ENCODE measurements at places on chromosomes 3 and 15.

DNA sequence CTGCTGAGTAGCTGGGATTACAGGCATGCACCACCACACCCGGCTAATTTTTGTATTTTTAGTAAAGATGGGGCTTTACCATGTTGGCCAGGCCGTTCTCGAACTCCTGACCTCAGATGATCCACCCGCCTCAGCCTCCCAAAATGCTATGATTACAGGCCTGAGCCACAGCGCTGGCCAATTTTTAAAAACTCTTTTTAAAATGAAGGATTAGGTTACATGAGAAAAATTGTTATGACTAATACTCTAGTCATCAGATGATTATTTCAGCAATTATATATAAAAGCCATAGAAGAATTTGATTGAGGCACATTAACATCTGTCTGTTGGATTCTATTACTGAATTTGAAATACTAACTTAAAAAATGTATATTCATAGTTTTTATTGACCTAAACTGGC is 134.1 kb upstream of the MNS1 start:
- DNase-seq: no peak

DNA sequence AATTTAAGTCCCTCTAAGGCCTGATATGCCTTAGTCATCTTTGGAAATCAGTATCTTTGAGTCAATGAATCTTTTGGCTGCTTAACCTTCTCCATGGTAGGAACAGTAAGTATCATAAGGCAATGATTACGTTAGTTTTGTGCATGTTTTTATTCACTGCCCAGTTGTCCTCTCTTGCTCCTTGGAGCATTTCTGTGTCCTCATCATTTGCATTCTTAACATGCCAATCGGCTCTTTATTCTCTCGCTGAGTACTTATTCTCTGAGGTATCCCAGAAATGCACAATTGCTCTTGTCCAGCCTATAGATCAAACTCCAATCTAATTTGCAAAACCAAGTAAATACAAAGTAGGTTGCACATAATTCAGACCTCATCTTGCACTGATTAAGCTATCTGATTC is 405.0 kb upstream of the IL12A start:
- DNase-seq: no peak

DNA sequence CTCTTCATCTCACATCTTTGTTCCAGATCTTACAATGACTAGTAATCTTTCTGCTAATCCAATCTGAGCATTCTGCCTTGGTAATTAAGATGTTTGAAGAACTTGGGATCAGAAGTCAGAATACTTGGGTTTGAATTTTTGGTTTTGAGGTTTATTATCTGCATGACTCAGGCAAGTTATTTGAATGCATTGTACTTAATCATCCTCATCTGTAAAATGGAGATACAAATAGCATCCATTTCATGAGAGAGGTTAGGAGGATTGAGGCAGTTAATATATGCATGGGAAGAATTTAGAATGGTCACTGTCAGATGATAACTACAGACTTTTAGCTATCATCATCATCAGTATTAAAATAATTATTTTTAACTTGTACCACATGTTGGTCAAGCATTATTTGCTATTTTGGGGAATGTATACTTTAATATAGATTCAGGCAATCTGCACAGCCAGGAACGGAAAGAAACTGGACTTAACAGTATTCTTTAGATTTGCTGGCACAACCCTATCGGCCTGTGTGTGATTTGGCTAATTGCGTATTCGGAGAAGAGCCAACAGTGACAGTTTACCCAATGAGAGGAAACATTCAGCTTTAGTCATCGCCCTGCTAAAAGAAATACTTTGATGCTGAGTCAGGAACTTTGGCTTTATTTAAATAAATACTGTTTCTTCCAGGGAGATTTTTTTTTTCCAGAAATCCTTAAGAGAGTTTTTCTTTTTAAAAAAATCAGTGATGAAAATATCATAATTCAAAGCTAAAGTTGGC is 600.0 kb downstream of the ROBO1 start:
- no peak for DNase-seq

DNA sequence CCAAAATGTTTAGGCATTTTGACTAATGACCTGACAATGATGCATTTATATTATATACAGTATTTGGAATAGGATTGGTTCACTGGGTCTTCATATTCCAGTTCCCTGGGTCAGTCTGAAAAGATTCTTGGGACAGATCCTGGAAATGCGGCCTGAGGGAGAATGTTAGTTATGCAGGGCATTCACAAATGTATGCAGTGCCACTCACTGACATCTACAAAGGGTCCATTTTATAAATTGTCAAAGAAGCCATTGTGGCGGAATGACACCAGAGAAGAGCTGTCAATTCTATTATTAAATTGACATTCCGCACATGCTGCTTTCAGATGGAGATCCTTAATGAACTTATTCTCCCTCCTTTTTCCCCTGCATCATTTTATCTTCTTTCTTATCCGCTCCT is 176.6 kb downstream of the VGLL3 start:
- DNase-seq: no peak

DNA sequence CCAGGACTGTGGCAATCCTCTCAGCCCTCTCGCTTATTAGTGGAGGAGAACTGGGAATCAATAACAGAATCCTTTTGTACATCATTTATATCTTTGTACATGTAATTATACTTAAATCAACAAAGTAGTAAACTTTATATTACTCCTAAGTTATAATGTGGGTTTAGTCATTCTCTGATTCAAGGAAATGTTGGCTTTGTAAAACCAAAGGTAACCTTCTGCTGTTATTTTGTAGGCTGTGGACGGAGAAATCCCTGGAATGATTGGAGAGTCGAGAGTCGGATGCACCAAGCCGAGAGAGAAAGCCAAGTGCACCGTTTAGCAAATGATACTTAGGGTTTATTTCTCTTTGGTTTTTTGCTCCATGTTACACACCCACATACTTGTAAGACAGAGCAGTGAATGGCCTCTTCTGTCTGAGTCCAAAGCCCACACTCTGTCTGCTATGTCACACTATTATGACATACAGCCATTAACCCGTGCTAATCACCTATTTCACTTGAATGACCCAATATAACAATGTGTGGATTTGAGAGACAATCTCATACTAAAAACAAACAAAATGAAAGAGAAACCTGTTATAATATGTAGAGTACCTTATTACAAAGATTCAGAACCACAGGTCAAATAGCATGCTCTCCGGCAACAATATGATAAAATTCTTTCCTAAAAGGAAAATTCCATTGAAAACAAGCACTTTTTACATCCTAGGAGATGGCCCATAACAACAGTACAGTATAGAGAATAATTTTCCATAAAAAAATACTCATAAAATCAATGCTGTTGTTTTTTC is 72.2 kb downstream of the MECOM start:
- DNase-seq: no peak

DNA sequence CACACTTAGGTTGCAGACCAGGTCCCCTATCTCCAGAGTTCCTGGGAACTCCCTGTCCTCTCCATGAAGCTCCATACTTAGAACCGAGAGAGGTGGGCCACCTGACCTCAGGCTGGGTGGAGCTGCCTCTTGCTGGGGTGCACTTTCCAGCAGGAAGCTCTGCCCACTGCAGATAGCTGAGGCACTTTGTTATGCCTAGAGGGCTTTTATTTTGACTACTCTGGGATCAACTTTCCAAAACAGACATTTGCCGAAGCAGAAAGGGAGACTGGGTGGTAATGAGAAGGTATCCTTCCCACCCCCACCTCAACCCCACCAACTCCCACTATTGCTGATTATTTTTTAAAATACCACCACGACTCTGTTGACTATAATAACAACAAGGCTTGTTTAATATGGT is 54.7 kb downstream of the CLDN11 start:
- no peak for DNase-seq

DNA sequence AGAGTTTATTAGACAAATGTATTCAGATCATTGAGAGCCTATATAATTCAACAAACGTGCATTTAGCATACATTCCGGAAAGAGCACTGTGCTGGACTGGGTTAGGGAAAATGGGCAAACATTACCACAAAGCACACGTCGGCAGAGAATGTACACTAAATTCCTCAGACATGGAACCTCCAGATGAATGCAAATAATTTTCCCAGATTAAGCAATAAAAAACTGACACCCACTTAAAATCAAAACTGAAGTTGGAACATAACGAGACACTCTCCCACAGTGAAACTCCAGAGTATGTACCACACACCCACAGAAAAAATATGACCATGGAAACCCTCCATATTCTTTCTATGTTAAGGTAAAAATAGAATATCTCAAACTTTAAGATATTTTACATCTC is 4.8 kb downstream of the SECISBP2L start:
- DNase-seq: no peak

DNA sequence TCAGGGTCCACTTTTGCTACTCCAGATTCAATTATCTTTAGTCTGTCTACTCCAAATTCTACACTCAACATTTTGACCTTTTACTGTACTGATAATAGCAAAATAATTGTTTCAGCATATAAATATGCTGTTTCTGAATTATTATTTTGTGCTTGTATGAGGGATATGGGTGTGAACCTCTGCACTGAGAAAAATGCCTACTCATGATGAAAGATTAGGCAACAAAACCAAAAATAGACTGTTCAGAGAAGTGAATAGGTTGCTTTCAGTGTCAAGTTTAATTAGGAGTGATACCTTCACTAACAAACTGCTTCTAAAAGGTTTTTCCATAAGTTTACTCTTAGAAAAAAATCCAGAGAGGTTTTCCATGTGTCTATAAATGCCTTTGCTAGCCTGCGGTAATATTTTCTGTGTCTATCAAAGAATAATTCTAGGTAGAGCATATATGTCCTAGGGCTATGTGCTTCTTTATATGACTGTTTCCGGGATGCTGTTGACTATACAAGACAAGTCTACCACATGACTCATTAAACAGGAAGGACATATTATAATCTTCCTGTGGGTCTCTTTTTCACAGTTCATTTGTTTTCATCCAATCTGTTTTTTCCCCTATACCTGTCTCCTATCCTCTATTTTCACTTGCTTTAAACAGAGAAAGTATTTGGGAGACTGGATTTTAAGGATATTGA is 218.5 kb upstream of the TTC14 start:
- DNase-seq: no peak

Data from stimulated activated CD4-positive, alpha-beta T cell treated with anti-CD3 and anti-CD28 coated beads, Interleukin-1b, Interleukin-23, amount 100 ng/mL, for 48 hours (primary cell).